ENCODE measurements at places on chromosomes 12 and 14. TPM values are rescaled to one million over a fixed set of nuclear protein-coding genes. Genes with fewer than 3 reads are reported as not detected.

Gene NEDD1
- 34.1 TPM for total RNA-seq

DNA sequence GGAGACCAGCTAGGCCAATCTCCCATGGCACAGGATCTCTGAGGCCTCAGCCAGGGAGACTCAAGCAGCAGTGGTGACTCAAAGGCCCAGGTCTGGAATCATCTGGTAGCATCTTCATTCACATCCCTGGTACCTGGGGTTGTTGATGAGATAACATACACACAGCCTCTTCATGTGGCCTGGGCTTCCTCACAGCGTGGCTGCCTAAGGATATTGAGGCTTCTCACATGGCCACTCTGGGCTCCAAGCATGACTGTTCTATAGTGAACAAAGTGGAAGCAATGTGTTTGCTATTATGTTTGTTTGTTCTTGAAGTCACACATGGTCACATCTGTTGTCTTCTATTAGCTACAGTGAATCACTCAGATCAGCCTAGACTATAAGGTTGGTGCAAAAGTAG lies 584.1 kb downstream of the VRK1 start:
- H3K4me3 ChIP-seq, result no peak overlapping the region
- H3K36me3 ChIP-seq, result no peaks in the 10 kb centered on the region
- no peaks in the 10 kb centered on the region for H3K27me3 ChIP-seq
- H3K27ac ChIP-seq, result no peak overlapping the region

- H3K4me1 ChIP-seq, result no peaks in the 10 kb centered on the region
- no peak overlapping the region for H3K27ac ChIP-seq
- no peak overlapping the region for H3K4me3 ChIP-seq
- H3K27me3 ChIP-seq, result no peaks in the 10 kb centered on the region
Measured at GRCh38 chr14:30872602-30873001, 1.8 kb upstream of the COCH start.

DNA sequence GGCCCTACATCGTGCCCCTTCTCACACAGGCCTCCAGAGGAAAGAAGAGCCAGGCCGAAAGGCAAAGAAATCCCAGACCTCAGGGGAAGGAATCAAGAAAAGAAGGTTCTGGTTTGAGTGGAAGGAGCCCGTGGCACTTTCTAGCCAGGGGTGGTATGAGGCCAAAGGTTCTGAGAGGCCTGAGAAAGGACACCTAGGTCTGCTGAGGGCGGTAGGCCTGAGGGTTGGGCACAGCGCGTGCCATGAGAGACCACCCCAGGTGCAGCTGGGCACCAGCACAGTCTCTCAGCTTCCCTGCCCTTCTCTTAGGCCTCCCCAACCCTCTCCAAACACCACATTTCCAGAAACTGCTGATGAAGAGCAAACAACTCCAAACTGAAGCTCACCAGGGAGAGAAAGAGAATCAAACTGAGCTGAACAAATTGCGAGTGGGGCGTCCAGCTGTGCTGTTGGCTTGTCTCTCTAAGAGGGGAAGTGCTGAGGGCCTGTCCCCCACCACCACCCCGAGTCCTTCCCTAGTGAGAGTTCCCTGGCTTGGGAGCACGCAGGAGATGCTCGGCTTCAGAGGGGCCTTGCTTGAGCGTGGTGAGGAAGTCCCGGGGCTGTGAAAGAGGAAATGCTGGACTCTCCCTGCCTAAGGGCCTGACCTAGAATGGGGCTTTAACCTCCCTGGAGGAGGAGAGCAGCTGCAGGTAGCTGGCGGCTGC lies 184.8 kb downstream of the ZFP36L1 start:
- peaks cover 20% of the 10 kb centered on the region for H3K4me1 ChIP-seq
- DNase-seq, result peak; percentile 51
- H3K36me3 ChIP-seq, result no peaks in the 10 kb centered on the region
- no peak overlapping the region for H3K4me3 ChIP-seq
- H3K27me3 ChIP-seq, result no peaks in the 10 kb centered on the region
- no peak overlapping the region for H3K27ac ChIP-seq

GRCh38 chr12:39685854-39686657 lies 66.5 kb upstream of the ABCD2 start:
- no peaks in the 10 kb centered on the region for H3K27me3 ChIP-seq
- DNase-seq, result no peak
- H3K4me1 ChIP-seq, result no peaks in the 10 kb centered on the region
- no peak overlapping the region for H3K27ac ChIP-seq
- no peak overlapping the region for H3K4me3 ChIP-seq
- H3K36me3 ChIP-seq, result no peaks in the 10 kb centered on the region

DNA sequence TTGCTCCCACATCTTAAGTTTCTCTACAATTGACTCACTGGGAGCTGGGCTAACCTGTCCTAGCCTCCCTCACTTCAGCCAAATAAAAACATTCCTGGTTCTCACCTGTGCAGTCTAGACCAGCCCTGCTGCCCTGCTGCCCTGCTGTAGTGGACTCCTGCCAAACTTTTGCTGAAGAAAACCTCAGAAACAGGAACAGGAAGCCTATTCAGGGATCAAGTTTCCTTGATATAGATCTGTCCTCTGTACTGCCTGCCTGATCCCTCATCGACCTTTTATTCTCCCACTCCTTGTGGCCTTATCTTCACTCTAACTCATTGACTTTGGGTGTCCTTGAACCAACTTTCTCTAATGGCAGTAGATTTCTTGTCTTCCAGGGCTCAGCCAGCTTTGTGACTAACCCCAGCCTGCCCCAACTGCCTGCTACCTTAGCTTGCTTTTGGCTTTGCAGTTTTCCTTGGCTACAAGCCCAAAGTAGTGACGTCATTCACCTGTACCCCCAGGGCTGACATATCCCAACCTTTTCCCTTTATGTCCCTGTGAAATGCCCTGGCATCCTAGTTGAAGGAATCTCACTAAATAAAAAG lies 234.8 kb downstream of the DUSP6 start:
- DNase-seq, result peak; percentile 47
- H3K4me1 ChIP-seq, result no peaks in the 10 kb centered on the region
- no peaks in the 10 kb centered on the region for H3K36me3 ChIP-seq

- H3K27me3 ChIP-seq, result no peaks in the 10 kb centered on the region
- no peaks in the 10 kb centered on the region for H3K4me1 ChIP-seq
- no peak for DNase-seq
- H3K4me3 ChIP-seq, result no peak overlapping the region
- no peaks in the 10 kb centered on the region for H3K36me3 ChIP-seq
Measured at GRCh38 chr12:55673638-55674037, 34.1 kb downstream of the ITGA7 start.

Gene AKAP3
- 2.4 TPM for total RNA-seq

DNA sequence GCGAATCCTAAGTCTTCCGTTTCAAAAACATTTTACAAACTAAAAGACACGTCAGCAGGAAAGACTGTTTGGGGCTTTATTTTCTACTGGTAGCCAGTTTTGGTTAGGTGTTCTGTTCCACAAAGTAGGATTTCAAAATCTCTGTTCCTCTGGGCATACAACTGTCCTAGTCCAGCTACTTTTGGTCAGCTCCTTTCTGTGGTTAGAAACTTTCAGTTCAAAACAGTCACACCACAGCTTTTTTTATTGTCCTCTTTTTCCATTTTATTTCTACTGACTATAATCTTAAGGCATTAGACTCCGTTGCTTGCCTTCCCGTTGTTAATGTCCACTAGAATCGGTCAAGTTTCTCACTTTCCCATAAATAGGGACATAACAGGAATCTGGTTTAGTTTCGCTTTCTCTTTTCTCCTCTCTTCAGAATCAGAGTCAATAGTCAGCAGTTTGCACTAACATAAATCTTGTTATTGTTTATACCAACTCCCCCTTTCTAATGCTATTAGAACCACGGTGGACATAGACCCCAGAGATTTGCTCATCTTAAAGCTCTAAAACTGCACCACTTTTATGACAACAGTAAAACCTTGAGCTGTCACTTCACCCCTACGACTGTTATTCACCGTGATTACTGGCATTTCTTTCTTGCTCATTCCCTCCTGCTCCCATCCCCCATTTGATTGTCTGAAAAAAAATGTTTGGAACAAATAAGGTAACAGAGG lies 41.5 kb upstream of the NPAS3 start:
- H3K27ac ChIP-seq, result no peak overlapping the region
- peaks cover 12% of the 10 kb centered on the region for H3K4me1 ChIP-seq
- DNase-seq, result no peak

DNA sequence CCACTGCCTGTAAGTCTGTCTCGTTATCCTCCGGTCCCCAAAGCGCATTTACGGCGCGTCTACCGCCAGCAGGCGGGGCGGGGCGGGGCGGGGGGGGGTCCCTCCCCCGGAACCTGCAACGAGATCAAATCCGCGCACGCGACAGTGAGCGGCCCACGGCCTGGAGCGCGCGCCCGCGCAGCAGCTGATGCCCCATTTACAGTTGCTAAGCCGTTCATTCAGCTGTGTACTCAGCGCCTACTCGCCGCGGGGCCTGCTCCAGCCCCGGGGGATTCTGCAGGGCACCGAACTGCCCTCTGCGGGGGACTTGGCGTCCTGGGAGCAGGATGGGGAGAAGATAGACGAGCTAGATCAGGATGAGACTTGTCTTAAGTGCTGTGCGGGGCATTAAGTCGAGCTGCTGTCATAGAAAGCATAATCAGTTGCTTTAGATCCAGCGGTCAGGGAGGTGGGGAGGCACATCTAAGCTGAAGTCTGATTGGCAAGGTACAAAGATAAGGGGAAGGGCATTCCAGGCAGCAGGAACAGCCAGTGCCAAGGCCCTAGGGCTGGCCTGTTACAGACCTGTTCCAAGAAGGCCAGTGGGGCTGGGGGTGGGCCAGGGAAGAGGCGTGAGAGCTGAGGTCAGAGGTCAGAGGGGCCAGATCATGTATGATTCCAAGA lies 1.4 kb upstream of the CCDC85C start:
- peak overlapping the region; percentile 66 for H3K4me3 ChIP-seq
- no peaks in the 10 kb centered on the region for H3K36me3 ChIP-seq
- H3K27ac ChIP-seq, result peak overlapping the region; percentile 85
- H3K4me1 ChIP-seq, result peaks cover 8% of the 10 kb centered on the region

- no peak overlapping the region for H3K27ac ChIP-seq
- no peaks in the 10 kb centered on the region for H3K36me3 ChIP-seq
- no peaks in the 10 kb centered on the region for H3K4me1 ChIP-seq
- H3K4me3 ChIP-seq, result no peak overlapping the region
- no peak for DNase-seq
- H3K27me3 ChIP-seq, result no peaks in the 10 kb centered on the region
Measured at GRCh38 chr14:72498646-72499045, 395.3 kb downstream of the DPF3 start.

- DNase-seq, result no peak
- H3K36me3 ChIP-seq, result no peaks in the 10 kb centered on the region
- no peak overlapping the region for H3K4me3 ChIP-seq
- H3K27me3 ChIP-seq, result no peaks in the 10 kb centered on the region
Measured at GRCh38 chr14:96863327-96863985, 66.3 kb downstream of the VRK1 start.

- peak; percentile 83 for DNase-seq
- H3K4me3 ChIP-seq, result peak overlapping the region; percentile 31
- H3K36me3 ChIP-seq, result peaks cover 4% of the 10 kb centered on the region
- H3K27ac ChIP-seq, result peak overlapping the region; percentile 91
- H3K4me1 ChIP-seq, result peaks cover 25% of the 10 kb centered on the region
Measured at GRCh38 chr12:124389138-124389724, 94.3 kb downstream of the RFLNA start.

Gene BCL2L14
- 1.8 TPM for total RNA-seq

Gene GNB3
- total RNA-seq, result 3.3 TPM

- H3K4me1 ChIP-seq, result no peaks in the 10 kb centered on the region
- no peak overlapping the region for H3K4me3 ChIP-seq
- no peak overlapping the region for H3K27ac ChIP-seq
Measured at GRCh38 chr14:100654814-100655740, 67.9 kb upstream of the BEGAIN start.

DNA sequence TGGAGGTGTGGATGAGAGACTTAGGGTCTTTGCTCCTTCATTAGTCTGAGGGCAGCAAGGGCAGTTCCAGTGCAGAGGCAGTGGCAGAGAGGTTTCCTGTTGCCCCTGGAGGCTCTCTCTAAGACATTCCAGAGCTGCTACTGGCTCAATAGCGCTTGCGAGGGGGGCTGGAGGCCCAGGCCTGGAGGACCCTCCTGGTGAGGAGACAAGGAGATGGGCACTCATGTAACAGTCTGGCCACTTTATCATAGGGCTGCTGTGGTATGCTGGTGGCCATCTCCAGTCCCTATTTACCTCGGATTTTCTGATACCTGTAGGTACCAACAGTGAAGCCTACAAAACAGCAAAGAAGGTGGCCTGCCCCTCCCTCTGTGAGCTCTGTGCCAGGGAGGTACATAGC lies 12.7 kb downstream of the CLEC2A start:
- DNase-seq, result no peak
- H3K27me3 ChIP-seq, result no peaks in the 10 kb centered on the region
- no peak overlapping the region for H3K4me3 ChIP-seq
- no peaks in the 10 kb centered on the region for H3K4me1 ChIP-seq
- no peak overlapping the region for H3K27ac ChIP-seq
- no peaks in the 10 kb centered on the region for H3K36me3 ChIP-seq

GRCh38 chr12:27996761-27997160 lies 24.2 kb upstream of the PTHLH start:
- H3K36me3 ChIP-seq, result no peaks in the 10 kb centered on the region
- no peak overlapping the region for H3K4me3 ChIP-seq
- H3K27me3 ChIP-seq, result no peaks in the 10 kb centered on the region
- H3K27ac ChIP-seq, result no peak overlapping the region

GRCh38 chr12:20264608-20265114 lies 103.7 kb upstream of the PDE3A start:
- H3K27me3 ChIP-seq, result no peaks in the 10 kb centered on the region
- no peak overlapping the region for H3K27ac ChIP-seq

- no peaks in the 10 kb centered on the region for H3K36me3 ChIP-seq
- H3K4me1 ChIP-seq, result no peaks in the 10 kb centered on the region
- no peak overlapping the region for H3K4me3 ChIP-seq
- no peak overlapping the region for H3K27ac ChIP-seq
- DNase-seq, result no peak
Measured at GRCh38 chr14:49559979-49560768, 26.0 kb downstream of the RPS29 start.

Gene TMED10
- 398 TPM for total RNA-seq

Gene HOXC5
- 0.26 TPM for total RNA-seq

DNA sequence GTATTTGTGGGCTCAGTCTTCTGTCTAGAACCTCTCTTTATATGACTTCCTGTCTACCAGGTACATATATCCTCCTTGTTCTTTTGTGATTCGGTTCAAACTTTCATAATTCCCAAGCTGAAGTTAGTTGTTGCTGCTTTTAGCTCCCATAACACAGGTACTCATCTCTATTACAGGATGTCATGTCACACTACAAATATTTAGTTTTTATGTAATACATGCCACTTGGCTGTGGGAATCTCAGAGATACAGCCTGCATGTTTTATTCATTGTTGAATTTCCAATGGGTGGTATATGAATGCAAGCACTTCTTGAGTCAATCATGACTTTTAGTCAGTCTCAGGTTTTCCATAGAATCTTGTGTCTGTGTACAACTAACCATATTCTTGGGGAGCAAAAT lies 122.7 kb downstream of the SINHCAF start:
- no peak overlapping the region for H3K27ac ChIP-seq
- H3K27me3 ChIP-seq, result no peaks in the 10 kb centered on the region
- no peaks in the 10 kb centered on the region for H3K36me3 ChIP-seq
- no peak overlapping the region for H3K4me3 ChIP-seq
- no peak for DNase-seq

- no peak for DNase-seq
- H3K4me1 ChIP-seq, result no peaks in the 10 kb centered on the region
- no peak overlapping the region for H3K27ac ChIP-seq
- peaks cover 41% of the 10 kb centered on the region for H3K27me3 ChIP-seq
Measured at GRCh38 chr12:43550831-43551271, 1.2 kb downstream of the ADAMTS20 start.

GRCh38 chr14:54894995-54895394 lies 7.6 kb downstream of the GCH1 start:
- no peak overlapping the region for H3K27ac ChIP-seq
- H3K36me3 ChIP-seq, result no peaks in the 10 kb centered on the region
- H3K4me3 ChIP-seq, result no peak overlapping the region
- H3K4me1 ChIP-seq, result no peaks in the 10 kb centered on the region
- H3K27me3 ChIP-seq, result no peaks in the 10 kb centered on the region

Data from lung (tissue), 17 donors.